ENCODE measurements at places on chromosomes 3 and 15. TPM values are rescaled to one million over a fixed set of nuclear protein-coding genes. Genes with fewer than 3 reads are reported as not detected.

The GPR62 gene
- not detected for total RNA-seq

GRCh38 chr3:107589454-107589853 is 66.7 kb downstream of the BBX start:
- DNase-seq, result no peak

The BFSP2 gene
- total RNA-seq, result not detected

The TGM5 gene
- total RNA-seq, result 0.38 TPM

DNA sequence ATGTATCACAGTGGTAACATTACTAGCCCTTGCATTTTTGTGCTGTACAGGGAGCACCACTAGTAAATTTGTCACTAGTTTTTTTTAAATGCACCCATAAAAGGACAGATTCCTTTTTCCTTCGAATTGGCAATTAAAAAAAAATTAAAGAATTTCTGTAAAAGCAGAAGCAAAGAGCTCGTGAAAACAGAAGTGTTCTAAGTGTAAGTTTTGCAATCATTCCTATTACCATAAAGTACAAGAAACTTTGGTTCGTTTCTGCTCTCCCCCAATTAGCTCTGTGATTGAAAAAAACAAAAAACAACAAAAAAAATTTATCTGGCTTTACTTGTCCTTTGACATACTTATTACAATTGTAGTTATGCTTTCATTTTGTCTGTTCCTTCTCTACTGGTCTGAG is 5.3 kb downstream of the SERP1 start:
- no peak for DNase-seq

GRCh38 chr3:110741891-110742290 is 329.7 kb upstream of the NECTIN3 start:
- no peak for DNase-seq

The CCR9 gene
- not detected for total RNA-seq

- DNase-seq, result no peak
Measured at GRCh38 chr3:114405202-114405990, 111.6 kb downstream of the TIGIT start.

- DNase-seq, result no peak
Measured at GRCh38 chr3:228442-229182, 32.0 kb downstream of the CHL1 start.
